Dorsolateral prefrontal cortex (tissue), 122 donors: ENCODE measurements at places on chromosomes 12 and 14.

- DNase-seq, result no peak
Measured at GRCh38 chr12:81798294-81798693, 39.1 kb upstream of the PPFIA2 start.

- no peak for DNase-seq
Measured at GRCh38 chr14:68389943-68390342, 402.9 kb downstream of the ZFP36L1 start.

DNA sequence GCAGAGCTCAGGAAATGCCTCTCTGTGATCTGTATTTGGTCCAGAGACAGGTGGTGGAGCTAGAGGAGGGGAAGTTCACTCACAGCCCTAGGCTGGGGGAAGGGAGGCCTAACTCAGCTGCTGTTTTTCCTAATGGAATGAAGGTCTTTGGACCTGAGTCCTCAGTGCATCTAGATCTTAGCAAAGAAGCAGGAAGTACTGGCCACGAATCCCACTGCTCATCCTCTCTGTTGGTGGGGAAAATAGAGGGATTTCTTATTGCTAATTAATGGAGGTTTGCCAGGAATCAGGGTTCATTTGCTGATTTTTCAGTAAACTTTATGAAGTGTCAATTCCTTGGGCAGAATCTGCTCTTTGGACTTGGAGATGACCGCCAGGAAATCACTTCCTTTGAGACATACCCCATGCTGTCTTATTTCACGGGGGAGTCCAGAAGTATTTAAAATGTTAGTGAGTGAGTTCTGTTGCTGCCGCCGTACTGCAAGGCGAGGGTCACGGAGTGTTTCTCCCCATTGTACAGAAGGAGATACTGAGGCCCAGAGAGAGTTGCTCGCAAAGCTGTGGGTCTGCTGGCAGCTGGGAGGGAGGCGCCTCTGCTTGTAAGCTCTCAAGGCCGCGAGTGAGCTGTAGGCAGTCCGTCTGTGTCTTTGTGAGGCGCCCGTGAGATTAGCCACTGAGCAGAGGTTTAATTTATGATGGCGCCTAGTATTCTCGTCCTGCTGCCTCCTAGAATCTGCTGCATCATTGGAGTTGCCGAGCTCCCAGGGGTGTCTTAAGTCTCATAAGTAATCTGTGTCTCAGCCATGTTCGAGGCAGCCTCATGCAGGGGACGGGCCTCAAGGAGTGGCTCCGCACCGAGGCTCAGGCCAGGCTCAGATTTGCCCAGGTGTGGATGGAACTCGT lies 88.2 kb downstream of the TSPAN9 start:
- no peak for DNase-seq

DNA sequence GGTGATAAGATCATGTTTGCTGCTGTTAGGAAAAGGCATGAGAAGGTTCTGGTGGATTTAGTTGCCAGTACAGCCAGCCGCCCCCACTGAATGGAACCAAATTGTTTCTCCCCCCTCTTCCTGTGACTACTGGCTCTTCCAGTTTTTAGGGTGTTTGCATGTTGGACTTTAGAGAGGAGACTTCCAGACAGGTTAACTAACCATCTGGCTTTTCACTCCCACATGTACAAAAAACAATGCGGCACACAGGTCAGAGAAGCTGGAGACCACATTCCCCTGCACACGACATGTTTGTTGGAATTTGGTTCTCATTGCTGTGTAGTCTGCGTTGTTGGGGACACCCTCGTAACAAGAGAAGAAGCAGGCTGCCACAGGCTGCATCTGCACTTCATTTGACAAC lies 103.9 kb upstream of the TMEM132C start:
- DNase-seq, result no peak

- DNase-seq, result no peak
Measured at GRCh38 chr12:104384141-104384880, 72.4 kb upstream of the CHST11 start.

DNA sequence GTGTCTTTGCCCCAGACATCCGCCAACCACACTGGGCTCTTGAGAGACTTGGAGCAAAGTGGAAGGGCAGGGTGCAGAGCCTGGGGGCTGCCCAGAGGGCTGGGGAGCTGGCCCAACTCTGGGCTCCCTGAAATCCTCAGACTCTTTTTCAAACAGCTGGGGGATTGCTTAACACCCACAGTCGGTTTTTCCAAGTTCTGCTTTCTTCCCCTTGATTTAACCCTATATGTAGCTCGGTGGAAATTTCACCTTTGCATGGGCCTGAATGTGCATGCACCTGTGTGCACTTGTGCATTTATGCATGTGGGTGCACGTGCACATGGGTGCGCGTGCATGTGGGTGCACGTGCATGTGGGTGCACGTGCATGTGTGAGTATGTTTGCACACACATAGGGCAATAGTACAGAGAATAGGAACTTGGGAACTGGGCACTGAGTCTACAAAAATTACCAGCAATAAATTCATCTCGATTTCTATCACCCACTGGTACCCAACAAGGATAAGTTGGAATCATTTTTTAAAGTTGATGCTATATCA lies 52.3 kb upstream of the RFLNA start:
- DNase-seq, result no peak

- no peak for DNase-seq
Measured at GRCh38 chr14:104366931-104367865, 212.4 kb upstream of the C14orf180 start.

DNA sequence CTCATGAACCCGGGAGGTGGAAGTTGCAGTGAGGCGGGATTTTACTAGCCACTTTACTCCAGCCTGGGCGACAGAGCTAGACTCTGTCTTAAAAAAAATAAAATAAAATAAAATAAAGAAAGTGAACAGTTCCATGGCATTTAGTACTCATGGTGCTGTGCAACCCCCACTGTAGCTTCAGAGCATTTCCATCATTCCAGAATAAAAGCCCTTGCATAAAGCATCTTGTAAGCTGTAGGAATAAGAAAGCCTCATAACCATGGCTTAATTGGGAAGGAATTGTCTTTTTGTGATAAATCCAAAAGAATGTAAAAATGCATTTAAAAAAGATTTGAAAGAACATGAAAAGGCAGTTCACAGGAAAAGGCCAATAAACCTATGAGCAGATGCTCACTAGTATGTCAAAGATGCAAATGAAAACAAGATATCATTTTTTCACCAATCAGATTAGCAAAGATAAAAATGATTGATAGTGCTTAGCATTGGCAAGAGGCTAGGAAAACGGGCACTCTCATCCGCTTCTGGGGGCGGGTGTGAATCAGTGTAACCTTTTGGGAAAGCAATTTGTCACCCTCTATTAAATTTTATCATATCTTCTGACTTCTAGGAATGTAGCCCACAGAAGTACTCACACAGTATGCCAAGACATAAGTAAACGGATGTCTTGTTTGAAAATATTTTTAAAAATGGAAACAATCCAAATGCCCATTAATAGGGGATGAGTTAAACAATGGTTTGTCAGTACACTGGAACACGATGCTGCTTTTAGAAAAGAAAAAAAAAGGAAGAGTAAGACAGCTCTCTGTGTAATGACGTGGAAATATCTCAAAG lies 46.6 kb downstream of the CFAP251 start:
- DNase-seq, result no peak

DNA sequence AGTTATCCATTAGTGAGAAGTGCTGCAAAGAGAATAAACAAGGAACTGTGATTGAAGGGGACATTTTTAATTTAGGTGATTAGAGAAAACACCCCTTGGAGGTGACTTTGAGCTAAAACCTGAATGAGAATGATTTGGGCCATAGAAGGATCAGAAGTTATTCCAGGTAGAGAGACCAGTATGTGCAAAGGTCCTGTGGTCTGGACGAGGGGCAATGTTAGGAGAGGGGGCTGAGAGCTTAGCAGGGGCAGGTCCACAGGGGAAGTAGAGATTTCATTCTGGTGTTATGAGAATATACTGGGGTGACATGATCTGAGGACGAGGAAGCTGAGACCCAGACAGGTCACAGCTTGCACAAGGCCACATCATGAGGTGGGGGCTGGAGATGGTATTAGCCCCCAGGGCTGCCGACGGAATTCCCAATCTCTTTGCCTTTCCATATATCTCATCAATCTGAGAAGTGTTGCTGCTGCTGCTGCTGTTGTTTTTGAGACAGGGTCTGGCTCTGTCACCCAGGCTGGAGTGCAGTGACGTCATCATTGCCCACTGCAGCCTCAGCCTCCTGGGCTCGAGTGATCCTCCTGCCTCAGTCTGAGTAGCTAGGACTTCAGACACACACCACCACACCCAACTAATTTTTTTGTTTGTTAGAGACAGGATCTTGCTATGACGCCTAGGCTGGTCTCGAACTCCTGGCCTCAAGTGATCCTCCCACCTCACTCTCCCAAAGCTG lies 55.6 kb downstream of the KCTD10 start:
- DNase-seq, result no peak

DNA sequence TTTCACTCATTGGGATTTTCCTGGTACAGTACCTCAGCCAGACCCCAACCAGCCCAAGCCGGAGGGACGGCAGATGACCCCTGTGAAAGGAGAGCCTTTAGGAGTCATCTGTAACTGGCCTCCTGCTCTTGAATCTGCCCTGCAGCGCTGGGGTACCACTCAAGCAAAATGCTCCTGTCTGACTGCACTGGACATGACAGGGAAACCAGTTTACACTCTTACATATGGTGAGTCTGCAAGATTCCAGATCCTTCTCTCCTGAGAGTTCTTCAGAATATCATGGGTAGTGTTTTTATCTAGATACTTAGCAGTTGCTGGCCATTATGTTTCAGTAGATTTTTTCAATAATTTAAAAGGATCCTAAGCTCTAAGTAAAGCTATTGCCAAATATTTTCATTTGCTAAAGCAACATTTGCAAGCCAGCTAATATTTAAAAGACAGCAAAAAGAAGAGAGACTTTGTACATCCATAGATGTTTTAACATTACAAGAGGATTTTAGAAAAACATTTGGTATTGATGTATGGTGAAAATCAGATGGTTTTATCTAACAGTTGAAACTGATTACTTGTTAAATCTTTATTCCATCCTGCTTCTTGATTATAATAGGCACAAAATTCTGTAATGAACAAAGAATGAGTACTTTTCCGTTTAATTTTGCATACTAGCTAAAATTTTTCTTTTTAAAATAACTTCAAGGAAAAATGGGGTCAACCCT lies 85.1 kb upstream of the ATF1 start:
- DNase-seq, result no peak

GRCh38 chr14:33647385-33647786 lies 303.5 kb downstream of the EGLN3 start:
- DNase-seq, result no peak

GRCh38 chr12:124739953-124740561 lies 123.6 kb downstream of the SCARB1 start:
- no peak for DNase-seq

DNA sequence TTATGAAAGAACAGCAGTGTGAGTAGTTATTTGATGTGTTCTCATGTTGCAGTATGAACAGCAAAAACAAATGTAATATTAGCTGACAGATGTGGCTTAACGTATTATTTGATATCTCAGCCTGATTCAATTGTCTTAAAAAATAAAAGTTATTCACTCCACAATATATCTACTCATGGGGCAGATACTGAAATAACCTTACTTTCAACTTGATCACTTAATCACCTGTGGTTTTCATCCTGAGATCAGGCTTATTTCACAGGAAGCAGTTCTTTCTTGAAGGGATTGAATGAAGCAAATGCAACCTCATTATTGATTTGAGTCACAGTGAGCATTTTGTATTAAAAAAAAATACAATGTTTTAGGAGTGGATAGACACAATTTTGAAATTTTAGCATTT lies 90.3 kb downstream of the AKAP6 start:
- DNase-seq, result no peak

DNA sequence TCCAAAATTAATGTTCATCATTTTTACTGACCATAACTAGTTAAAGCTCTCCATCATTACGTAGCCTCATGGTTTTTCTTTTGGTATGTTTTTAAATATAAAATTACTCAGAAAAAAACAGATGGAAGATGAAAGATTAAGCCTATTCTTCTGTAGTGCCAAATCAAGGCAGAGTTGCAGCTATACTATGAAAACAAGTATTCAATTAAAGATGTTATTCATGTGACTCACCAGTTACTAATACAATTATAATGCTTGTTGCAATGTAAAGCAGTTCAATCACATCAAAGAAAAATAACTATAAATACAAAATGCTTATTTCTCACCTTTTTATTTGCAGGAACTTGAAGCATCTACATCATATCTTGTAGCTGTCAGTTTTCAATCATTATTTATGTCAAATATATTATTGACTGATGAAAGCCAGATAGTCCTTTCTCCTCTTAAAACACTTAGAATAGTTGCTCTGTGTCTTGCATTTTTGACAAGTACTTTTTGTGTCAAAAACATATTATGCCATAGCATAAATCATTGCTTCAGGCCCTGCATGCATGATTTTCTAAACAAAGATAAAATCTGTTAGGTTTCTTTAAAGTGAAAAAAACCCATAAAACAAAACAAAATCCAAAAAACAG lies 36.0 kb upstream of the TRHDE start:
- DNase-seq, result no peak

- DNase-seq, result no peak
Measured at GRCh38 chr12:16946704-16947103, 340.7 kb upstream of the LMO3 start.

DNA sequence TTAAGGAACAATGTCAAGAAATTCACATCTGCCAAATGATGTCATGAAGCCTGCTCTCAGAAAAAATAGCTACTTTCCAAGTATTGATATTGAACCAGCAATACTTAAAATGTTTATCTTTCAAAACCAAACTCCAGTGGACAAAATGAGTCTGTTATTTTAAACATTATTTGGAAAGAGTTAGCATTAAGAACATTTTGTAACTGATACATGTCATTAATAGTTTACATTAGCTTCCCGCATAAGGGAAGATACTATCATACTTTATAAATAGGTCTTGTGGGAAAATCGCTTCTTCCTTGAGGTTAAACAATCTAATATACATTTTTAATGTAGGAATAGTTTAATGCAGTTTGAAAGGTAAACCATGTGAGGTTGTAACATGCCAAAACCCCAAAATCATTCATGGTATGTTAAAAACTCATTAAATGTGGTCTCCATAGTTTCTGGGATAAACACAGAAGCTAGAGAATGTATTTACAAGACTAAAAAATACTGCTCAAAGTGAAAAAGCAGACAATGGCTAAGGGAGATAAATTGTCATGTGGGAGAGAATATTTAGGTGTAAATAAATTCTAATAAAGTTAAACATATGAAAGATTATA lies 73.4 kb upstream of the ATP2B1 start:
- no peak for DNase-seq
